ENCODE measurements at places on chromosomes 5 and 9.

- no peak for DNase-seq
These were observed 342.8 kb upstream of the CCNG1 start for GRCh38 chr5:163094492-163095180.

- no peak for DNase-seq
These were observed 322.6 kb upstream of the SLC30A5 start for GRCh38 chr5:68771221-68771620.

DNA sequence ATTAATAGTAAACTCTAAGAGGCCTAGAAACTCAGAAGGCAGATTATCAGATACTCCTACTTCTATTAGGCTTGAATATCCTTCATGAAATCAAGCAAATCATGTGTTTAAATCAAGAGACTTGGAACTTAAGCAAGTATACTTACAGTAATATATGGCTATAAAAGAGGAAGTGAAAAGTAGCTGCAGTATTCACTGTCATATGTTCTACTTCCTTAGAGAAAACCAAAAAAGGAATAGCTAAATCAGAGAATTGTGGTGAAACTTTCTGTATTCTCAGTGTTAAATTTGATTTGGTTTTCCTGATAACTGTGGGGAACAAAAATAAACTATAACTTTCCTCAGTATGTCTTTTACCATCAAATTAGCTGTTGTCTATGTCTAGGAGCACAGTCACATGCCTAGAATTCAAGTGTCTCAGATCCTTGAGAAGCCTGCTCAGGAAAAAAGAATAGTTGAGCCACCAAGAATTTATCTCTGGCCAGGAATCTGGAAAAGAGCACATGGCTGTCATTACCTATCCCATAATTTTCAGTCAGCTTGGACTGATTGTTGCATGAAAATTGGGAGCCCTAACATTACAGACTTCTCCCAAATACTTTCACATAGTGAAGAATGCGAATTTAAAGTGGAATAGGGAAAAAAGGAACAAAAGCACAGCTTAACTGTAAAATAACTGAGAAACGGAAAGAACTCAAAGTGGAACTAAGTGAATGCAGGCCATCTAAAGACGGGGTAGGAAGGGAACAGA is 1.7 kb downstream of the FKBP15 start:
- no peak for DNase-seq

- no peak for DNase-seq
These were observed 186.8 kb downstream of the TMEM161B start for GRCh38 chr5:88081877-88082276.

DNA sequence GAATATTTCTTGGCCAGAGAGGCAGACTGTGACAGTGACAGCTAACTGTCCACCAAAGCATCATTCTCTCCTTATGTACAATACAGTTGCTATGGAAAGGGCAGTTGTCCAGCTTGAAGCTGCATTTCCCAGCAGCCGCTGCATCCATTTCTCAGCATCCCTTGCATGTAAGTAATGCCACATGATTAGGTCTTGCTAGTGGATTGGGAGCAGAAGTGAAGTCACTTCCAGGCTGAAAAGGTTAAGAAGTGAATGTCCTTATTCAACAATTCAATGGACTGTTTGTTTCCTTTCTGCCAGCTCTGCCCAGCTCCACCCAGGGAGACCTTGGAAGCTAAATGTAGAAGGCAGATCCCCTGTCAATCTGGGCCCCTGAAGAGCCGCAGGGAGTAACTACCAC is 26.1 kb upstream of the RETREG1 start:
- no peak for DNase-seq

GRCh38 chr9:69433392-69433791 is 108.4 kb downstream of the ENTREP1 start:
- no peak for DNase-seq

GRCh38 chr5:80959768-80960442 is at the start of gene RASGRF2:
Gene RASGRF2, plus strand, starts transcription at chr5:80960363. Its CDS starts 376 bp downstream, at chr5:80960739.
- peak; percentile 19 for DNase-seq

DNA sequence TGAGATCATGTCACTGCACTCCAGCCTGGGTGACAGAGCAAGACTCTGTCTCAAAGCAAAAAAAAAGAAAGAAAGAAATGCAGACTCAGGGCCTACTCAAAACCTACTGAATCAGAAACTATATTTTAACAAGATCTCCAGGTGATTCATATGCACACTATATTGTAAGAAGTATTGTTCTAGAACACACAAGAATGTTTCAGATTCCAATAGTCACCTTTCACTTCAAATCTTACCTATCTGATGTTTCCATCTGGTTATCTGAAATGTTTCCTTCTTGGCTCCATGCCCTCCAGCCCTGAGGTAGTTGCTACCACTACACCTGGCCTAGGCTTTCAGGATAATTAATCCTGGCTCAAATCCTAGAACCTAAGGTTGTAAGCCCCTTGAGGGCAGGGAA is 36.8 kb upstream of the SNX2 start:
- DNase-seq, result no peak

DNA sequence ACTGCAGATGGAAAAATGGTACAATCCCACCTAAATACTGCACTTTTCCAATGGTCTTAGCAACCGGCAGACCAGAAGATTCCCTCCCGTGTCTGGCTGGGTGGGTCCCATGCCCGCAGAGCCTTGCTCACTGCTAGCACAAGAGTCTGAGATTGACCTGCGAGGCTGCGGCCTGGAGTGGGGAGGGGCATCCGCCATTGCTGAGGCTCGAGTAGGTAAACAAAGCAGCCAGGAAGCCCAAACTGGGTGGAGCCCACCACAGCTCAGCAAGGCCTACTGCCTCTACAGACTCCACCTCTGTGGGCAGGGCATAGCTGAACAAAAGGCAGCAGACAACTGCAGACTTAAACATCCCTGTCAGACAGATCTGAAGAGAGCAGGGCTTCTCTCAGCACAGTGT is 221.6 kb upstream of the CTNND2 start:
- DNase-seq, result no peak

- DNase-seq, result no peak
These were observed 503.1 kb downstream of the RAB3C start for GRCh38 chr5:59086024-59086423.

- DNase-seq, result no peak
These were observed 37.8 kb downstream of the MEF2C start for GRCh38 chr5:88845081-88845697.

DNA sequence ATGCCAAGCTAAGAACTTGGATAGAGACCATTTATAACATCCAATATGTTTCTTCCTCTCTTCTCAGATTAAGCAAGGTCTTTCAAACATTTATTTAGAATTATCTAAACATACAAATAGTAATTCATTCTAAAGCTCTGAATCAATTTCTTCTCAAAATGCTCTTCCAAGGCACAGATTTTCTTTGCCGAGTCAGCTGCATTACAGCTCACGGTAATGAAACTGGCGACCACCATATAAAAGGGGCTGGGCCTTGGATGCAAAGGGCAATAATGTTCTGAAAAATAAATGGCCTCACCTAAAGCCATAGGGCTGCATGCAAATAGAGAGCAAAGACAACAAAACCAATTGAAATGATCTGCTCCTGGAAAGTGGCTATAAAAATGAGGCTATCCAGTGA is 63.8 kb downstream of the MED27 start:
- DNase-seq, result no peak

GRCh38 chr9:111803924-111804323 is 9.2 kb upstream of the SHOC1 start:
- no peak for DNase-seq

- DNase-seq, result no peak
These were observed 33.3 kb downstream of the DMRT2 start for GRCh38 chr9:1083325-1083913.

GRCh38 chr9:133464638-133465037 is 4.9 kb downstream of the CACFD1 start:
- DNase-seq, result no peak

GRCh38 chr9:90074316-90074962 is 469.6 kb downstream of the GADD45G start:
- DNase-seq, result no peak

- no peak for DNase-seq
These were observed 88.1 kb downstream of the ANXA1 start for GRCh38 chr9:73239570-73240265.

DNA sequence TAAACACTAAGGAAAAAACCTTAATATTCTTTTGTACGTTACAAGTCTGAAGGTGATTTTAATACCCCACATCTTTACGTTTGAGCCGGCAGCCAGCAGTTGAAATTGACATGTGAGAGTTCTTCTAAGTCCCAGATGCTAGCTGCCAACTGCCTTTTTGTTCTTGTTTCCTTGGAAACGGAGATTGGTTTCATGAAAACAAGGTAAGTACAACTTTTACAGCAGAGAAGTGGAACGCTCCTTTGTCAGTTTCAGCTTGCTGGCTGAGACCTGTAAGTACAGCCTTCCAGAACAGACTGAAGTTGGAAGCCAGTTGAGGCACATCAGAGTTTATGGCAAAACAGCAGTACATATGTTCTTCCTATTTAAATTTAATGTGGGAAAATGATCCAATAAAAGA is 1018.4 kb upstream of the ARRDC3 start:
- DNase-seq, result no peak

- no peak for DNase-seq
These were observed 42.4 kb upstream of the TJP2 start for GRCh38 chr9:69131682-69132081.

GRCh38 chr5:38468978-38469706 is 87.3 kb downstream of the LIFR start:
- no peak for DNase-seq

GRCh38 chr9:17021387-17021970 is 113.4 kb upstream of the CNTLN start:
- DNase-seq, result no peak

DNA sequence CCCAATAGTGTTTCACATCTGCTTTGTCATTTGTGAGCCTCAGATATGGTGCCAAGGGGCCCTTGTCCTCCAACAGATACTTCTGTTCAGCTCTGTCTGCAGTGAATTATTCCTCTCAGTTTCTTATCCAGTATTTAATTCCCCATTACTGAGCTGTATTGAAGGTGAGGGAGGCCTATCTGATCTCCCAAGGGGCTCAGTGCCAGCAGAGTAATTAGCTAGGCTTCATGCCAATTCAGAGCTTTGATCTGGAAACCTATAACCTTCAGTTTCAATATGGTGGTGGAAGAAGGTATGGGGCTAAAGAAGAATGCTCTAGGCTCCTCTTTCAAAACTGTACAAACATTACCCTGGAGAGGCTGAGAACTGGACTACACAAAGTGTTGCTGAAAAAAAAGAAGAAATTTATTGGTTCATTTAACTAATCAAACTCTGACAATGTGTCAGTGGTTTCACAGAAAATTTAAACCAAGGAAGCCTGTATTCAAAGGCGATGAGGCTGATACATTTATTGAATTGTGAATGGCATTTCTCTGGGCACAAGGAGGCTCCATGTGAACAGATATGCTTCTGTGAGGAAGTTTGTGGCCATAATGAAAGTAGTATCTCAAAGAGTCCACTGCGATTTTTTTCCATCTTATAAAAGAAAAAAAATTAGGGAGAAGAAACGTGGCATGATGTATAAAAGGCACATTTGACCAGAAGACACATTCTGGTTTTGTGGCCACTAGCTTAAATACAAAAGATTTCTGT is 397.8 kb downstream of the TLE4 start:
- DNase-seq, result no peak
